ENCODE measurements at places on chromosomes 5 and 9.

- DNase-seq: no peak
These were observed 103.2 kb upstream of the VCAN start for GRCh38 chr5:83368319-83368718.

DNA sequence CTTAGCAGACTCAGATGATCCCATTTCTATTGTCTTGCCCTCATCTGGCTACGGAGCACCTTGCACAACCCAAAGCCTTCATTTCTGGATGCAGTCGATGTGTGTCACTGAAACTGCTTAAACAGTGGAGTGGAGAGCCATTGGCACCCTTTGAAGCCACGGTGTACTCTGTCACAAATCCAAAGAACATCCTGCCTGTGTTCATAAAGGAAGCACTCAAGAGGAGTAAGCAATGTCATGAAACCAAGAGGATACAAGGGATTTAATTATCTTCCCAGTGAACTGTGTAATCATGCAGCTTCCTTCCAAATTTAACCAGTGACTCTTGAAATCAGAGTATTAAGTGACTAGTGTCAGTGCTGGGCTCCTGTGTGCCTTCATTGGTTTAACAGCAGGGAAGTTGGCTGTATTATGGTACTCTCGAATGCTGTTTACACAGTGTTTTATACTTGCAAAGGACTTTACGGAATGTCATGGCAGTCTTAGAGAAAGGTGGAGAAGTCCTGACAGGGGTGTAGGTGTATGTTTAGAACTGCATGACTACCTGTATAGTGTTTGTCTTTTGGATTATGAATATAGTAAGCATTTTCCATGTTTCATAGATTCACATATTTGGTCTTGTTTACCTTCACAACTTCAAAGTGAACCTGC is 41.9 kb downstream of the CD180 start:
- no peak for DNase-seq

- DNase-seq: no peak
These were observed 343 bp downstream of the KIAA0825 start for GRCh38 chr5:94618029-94618492.

DNA sequence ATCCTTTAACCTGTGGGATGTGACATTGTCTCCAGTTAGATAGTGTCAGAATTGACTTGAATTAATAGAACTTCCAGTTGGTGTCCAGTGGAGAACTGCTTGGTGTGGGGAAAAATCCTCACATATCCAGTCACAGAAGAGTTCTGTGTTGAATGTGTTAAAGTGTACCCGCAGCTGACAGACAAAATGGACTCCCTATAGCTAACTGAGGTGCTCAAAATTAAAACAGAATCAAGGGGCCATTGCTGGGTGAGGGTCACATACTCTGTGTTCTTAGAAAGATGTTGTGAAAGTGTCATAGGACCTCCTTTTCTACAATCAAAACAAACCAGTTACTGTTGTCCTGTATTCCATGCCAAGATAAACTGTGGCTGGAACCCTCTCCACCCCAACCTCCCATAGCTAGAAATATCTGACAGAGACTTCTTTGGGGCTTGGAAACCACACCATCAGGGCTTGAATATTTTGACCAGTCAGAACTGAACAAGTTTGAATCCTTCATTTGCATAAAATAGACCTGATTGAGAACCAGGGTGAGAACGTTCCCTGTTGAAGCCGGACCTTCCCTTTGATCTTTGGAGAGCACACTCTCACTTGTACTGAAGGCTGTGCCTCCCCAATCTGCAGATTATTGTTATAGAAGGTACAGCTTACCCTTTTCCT is 164.0 kb upstream of the ZNF608 start:
- no peak for DNase-seq

- DNase-seq: no peak
These were observed 16.5 kb downstream of the HBEGF start for GRCh38 chr5:140329739-140330481.

- DNase-seq: no peak
These were observed 12.8 kb downstream of the DMXL1 start for GRCh38 chr5:119083679-119084078.

DNA sequence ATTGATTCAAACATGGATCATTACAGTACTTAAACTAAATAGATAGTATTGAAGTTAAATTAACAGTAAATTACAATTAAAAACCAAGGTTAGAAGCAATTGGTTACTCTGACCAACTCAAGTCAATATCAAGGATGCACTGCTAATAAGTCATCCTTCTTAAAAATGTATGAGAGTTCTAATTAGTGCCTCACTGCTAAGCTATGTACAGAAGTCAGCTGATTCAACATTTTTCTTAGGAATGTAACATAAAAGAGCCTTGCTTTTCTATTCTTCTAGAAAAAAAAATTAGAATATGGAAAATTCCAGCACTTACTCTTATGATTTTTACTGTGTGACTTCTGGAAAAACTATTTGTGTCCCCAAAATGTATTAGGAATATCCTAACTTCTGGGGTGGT is 75.7 kb upstream of the FBN2 start:
- no peak for DNase-seq

GRCh38 chr9:131776473-131776872 is 36.6 kb upstream of the RAPGEF1 start:
- DNase-seq: no peak

DNA sequence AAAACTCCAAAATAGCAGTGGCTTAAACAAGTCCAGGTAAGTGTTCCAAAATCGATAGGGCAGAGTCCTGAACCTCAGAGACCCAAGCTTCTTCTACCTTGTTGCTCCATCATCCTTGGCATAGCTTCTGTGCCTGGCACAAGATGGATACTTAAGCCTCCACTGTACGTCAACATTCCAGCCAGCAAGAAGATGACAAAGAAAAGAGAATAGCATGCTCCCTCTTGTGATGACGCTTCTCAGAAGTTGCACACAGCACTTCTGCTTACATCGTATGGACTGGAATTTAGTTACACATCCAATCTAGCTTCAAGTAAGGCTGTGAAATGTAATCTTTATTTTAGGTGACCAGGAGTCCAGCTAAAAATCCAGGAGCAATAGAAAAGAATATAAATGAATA is 227.4 kb downstream of the ESM1 start:
- no peak for DNase-seq

- DNase-seq: no peak
These were observed 131.0 kb upstream of the DAB2 start for GRCh38 chr5:39555788-39556187.

DNA sequence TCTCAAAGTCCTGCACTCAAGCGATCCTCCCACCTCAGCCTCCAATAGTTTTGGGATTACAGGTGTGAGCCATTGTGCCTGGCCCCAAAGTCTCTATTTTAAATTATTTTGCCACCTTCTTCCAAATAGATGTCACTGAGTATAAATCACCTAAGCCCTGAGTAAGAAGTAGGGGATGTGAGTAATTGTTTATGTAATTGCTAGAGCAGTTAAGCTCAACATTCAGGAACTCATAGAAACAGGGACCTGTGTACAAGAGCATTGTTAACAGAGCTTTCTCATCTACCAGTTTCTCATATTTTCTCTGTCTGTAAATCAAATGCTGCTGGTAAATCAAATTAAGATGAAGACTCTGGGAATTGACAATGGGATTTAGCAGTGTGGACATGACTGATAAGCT is 26.3 kb downstream of the CDK7 start:
- no peak for DNase-seq

DNA sequence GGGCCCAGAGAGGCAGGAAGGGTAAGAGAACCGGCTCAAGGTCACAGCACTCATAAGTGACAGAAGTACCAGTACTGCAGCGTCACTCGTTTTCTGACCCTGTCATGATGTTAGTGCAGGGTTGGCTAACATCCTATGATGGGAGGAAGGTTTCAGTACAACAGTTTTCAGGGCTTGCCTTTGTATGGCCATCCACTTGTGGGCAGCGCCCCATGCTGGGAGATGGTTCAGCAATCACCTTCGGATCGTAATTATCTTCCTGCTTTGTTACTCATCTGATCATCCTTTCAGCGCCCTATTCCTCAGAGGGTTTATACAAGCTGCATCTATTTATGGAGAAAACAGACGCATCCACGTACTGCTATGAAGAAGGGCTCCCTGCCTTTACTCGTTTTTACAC is 2.4 kb downstream of the MAP1B start:
- no peak for DNase-seq

DNA sequence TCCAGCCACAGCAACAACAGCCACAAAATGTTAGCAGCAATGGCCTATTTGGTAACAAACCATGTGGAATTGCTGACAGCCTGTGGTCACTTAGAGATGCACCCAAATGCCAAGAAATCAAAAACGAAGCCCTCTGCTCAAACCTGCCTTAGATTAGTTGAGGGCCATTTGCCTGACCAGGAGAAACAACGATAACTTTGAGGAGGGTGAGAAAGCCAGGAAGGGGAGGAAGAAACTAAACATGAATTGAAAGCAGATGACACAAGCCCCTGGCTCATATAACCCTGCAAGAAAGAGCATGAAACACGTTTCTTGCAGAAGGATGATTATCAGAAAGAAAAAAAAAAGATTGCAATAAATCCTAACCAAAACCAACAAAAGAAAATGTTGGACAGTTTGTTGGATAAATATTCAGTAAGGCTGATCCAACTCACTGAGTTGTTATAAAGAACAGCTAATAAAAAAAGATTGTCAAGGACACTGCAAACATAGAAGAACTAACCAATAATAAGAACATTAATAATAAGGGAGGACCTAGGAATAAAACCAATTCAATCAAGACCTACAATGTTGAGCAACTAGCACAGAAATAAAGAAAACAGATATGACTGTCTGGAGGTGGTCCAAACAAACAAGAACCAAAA is 140.5 kb upstream of the SLC30A5 start:
- DNase-seq: no peak
